ENCODE measurements at places on chromosomes 16 and 17.
A peak's percentile ranks its signal among the peaks of the same experiment; 100 is the strongest.

DNA sequence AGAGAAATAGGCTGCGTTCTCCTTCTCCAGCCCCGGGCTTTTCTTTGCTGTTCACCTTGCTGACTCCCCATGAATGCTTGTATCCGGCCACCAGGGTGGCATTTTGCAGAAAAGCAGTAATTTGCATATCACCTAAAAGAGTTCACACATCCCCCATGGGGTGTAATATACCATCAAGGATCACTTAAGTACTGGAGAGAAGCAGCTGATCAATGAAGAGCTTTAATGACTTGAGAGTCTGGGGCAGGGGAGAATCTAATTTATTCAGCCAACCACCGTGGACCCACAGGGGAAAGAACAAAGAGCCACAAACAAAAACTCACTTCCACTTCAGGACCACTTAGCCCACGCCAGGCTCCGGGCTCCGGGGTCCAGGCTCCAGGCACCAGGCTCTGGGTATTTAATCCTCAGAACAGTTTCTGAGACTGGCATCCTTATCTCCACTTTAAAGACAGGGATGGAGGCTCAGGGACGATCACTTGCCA lies 33.9 kb upstream of the SEC14L1 start:
- peaks cover 3% of the 10 kb centered on the region for H3K36me3 ChIP-seq
- DNase-seq = peak; percentile 24
- H3K27ac ChIP-seq = peak overlapping the region; percentile 91
- H3K4me3 ChIP-seq = peak overlapping the region; percentile 72
- no peaks in the 10 kb centered on the region for H3K27me3 ChIP-seq

DNA sequence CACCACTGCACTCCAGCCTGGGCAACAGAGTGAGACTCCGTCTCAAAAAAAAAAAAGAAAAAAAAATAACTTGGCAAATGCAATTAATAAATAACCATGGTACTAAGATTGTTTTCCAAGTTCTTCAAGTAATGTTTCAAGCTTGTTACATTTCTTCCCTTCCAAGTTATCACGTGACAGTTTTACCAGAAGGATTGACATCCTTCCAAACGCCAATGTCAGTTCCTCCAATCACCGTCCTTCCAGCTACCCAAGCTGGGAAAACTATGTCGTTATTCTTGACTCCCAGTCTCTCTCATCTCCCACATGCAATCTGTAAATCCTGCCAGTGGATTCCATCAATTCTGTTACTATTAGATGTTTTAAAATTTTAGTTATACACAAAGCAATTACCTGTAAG lies 3.9 kb upstream of the PHAF1 start:
- H3K36me3 ChIP-seq = peaks cover 4% of the 10 kb centered on the region
- no peak for DNase-seq
- no peaks in the 10 kb centered on the region for H3K27me3 ChIP-seq
- peaks cover 16% of the 10 kb centered on the region for H3K4me1 ChIP-seq
- no peak overlapping the region for H3K4me3 ChIP-seq

- no peak overlapping the region for H3K4me3 ChIP-seq
- no peaks in the 10 kb centered on the region for H3K27me3 ChIP-seq
- no peak for DNase-seq
- no peak overlapping the region for H3K27ac ChIP-seq
These were observed 56.7 kb downstream of the SKAP1 start for GRCh38 chr17:48373130-48373830.

GRCh38 chr16:11170696-11171447 lies 85.1 kb downstream of the SOCS1 start:
- no peak for DNase-seq
- H3K27ac ChIP-seq = peak overlapping the region; percentile 42
- no peaks in the 10 kb centered on the region for H3K27me3 ChIP-seq
- peaks cover 31% of the 10 kb centered on the region for H3K4me1 ChIP-seq

DNA sequence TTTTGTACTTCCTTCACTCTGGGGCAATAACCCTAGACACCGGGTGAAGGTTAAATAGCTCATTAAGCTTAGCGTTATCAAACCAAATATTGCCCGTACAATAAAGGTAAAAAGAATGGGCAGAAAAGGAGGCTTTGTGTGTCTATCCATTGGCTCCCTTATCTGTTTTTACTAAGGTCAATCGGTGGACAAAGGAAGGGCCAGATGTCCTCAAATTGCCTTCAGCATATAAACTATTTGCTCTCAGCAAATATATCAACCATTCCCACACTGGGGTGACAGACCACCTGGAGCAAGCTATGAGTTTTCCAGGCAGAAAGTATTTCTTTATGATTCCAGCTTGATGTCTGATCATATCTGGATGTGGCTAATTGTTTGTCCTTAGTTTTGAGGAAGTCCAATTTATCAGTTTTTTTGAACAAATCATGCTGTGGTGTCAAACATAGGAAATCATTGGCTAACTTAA lies 25.3 kb upstream of the WIPI1 start:
- H3K4me3 ChIP-seq = no peak overlapping the region
- peaks cover 1% of the 10 kb centered on the region for H3K36me3 ChIP-seq
- no peak for DNase-seq
- peaks cover 3% of the 10 kb centered on the region for H3K27me3 ChIP-seq

DNA sequence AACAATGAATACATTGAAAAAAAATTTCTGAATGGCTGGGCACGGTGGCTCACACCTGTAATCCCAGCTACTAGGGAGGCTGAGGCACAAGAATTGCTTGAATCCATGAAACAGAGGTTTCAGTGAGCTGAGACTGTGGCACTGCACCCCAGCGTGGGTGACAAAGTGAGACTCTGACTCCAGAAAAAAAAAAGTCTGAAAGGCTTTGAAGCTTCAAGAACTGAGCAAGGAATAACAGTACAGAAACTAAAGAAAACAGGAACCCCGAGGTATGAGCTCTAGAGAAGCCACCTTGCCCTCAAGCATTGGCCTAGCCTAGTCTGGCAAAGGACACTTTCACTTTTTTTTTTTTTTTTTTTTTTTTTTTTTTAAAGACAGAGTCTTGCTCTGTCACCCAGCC lies 45.0 kb downstream of the TEX2 start:
- peaks cover 7% of the 10 kb centered on the region for H3K36me3 ChIP-seq
- no peaks in the 10 kb centered on the region for H3K27me3 ChIP-seq
- no peak overlapping the region for H3K4me3 ChIP-seq
- peaks cover 39% of the 10 kb centered on the region for H3K4me1 ChIP-seq

DNA sequence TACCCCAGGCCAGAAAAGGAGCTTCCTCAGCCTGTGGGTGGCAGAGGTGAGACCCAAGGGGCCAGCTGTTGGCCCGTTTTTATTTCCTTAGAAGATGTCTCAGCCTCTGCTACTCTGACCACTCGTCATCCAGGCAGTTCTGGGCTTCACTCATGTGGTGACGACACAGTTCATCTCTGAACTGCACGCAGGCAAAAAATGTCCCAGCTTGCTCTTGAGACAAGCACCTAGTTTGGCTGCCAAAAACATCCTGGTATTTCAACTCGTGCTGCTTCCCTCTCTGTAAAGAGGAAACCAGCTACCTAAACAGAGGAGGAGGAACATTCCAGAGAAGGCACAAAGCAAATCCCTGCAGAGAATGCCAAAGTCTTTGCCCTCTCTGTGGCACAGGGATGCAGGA lies 125.7 kb downstream of the XYLT1 start:
- DNase-seq = no peak
- H3K36me3 ChIP-seq = peaks cover 3% of the 10 kb centered on the region
- H3K4me1 ChIP-seq = peaks cover 83% of the 10 kb centered on the region
- no peak overlapping the region for H3K4me3 ChIP-seq
- H3K27ac ChIP-seq = peak overlapping the region; percentile 72

GRCh38 chr17:20823905-20824304 lies 218.9 kb downstream of the USP22 start:
- no peaks in the 10 kb centered on the region for H3K36me3 ChIP-seq
- H3K27me3 ChIP-seq = peaks cover 3% of the 10 kb centered on the region
- H3K4me3 ChIP-seq = no peak overlapping the region
- no peak for DNase-seq
- H3K4me1 ChIP-seq = no peaks in the 10 kb centered on the region
- H3K27ac ChIP-seq = no peak overlapping the region

GRCh38 chr17:66789093-66789492 lies 45.8 kb upstream of the CACNG5 start:
- H3K36me3 ChIP-seq = peaks cover 47% of the 10 kb centered on the region
- no peaks in the 10 kb centered on the region for H3K27me3 ChIP-seq
- no peak overlapping the region for H3K4me3 ChIP-seq
- peaks cover 8% of the 10 kb centered on the region for H3K4me1 ChIP-seq
- no peak for DNase-seq
- H3K27ac ChIP-seq = peak overlapping the region; percentile 39

- no peak for DNase-seq
- peaks cover 4% of the 10 kb centered on the region for H3K4me1 ChIP-seq
- no peak overlapping the region for H3K27ac ChIP-seq
These were observed 3.9 kb upstream of the RAB40B start for GRCh38 chr17:82702231-82702927.

GRCh38 chr16:23387666-23388065 lies 65.3 kb downstream of the COG7 start:
- no peaks in the 10 kb centered on the region for H3K27me3 ChIP-seq
- no peak overlapping the region for H3K27ac ChIP-seq
- no peaks in the 10 kb centered on the region for H3K4me1 ChIP-seq
- peaks cover 19% of the 10 kb centered on the region for H3K36me3 ChIP-seq

- H3K27me3 ChIP-seq = no peaks in the 10 kb centered on the region
- peaks cover 24% of the 10 kb centered on the region for H3K36me3 ChIP-seq
- H3K4me1 ChIP-seq = no peaks in the 10 kb centered on the region
- DNase-seq = no peak
- no peak overlapping the region for H3K27ac ChIP-seq
- no peak overlapping the region for H3K4me3 ChIP-seq
These were observed 17.0 kb downstream of the LSM12 start for GRCh38 chr17:44049294-44050060.

DNA sequence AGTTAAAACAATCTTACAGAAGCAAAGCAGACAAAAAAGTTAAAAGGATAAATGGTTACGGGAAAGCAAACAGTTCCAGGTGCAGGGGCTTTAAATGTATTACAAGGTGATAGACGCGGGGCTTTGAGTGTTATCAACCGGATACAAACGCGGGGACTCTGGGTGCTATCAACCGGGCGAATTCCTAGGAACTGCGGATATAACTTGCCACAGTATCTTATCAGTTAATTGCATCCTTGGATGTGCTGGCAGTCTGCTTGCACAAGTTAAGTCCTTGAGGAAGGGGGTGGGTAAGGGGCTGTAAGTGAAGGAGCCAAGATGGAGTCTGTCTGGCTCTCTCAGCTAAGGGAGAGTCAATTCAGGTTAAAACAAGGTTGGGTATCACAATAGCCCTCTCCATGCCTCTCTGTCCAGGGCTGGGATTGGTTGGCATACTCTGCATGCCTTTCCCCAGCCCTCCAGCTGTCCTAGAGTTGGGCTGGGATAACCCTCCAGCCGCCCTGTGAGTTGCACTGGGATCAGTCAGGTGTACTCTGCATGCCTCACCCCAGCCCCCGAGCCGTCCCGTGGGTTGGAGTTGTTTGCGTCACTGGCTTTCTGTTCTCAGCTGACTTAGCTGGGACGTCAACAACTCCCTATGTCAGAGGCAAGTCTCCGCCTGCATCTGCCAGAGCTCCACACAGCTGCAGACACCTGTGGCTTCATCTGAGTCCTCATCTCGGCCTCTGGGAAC lies 40.9 kb downstream of the TMEM235 start:
- no peak overlapping the region for H3K4me3 ChIP-seq
- H3K4me1 ChIP-seq = peaks cover 16% of the 10 kb centered on the region
- no peaks in the 10 kb centered on the region for H3K27me3 ChIP-seq
- H3K27ac ChIP-seq = no peak overlapping the region

GRCh38 chr16:87324411-87325275 lies 7.5 kb upstream of the C16orf95 start:
- no peak overlapping the region for H3K4me3 ChIP-seq
- H3K27me3 ChIP-seq = no peaks in the 10 kb centered on the region
- H3K36me3 ChIP-seq = no peaks in the 10 kb centered on the region
- peak; percentile 44 for DNase-seq
- no peaks in the 10 kb centered on the region for H3K4me1 ChIP-seq
- H3K27ac ChIP-seq = no peak overlapping the region

- no peak for DNase-seq
- H3K27me3 ChIP-seq = peaks cover 39% of the 10 kb centered on the region
- H3K4me1 ChIP-seq = peaks cover 8% of the 10 kb centered on the region
- H3K27ac ChIP-seq = no peak overlapping the region
- H3K36me3 ChIP-seq = no peaks in the 10 kb centered on the region
- H3K4me3 ChIP-seq = no peak overlapping the region
These were observed 1.6 kb downstream of the CA7 start for GRCh38 chr16:66845791-66846221.

DNA sequence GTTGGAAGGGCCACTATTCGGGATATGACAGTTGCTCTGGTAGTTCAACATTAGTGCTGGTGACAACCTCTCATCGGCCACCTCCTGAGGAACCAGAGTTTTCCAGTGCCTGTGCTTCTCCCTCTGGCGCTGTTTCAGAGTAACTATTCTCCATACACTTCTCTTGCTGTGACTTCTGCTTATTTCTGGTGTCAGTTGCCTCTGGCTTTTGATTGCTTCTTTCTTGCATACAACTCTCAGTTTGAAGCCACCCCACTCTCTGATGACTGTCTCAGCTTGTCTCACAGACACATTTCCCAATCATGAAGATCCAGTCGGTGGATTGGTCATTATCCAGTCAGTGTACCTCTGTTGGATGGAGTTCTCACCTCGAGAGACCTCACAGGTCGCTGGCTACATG lies 3.4 kb upstream of the TM4SF5 start:
- peaks cover 4% of the 10 kb centered on the region for H3K27me3 ChIP-seq
- peaks cover 5% of the 10 kb centered on the region for H3K4me1 ChIP-seq
- no peak for DNase-seq
- no peak overlapping the region for H3K4me3 ChIP-seq

GRCh38 chr16:27145630-27146029 lies 57.7 kb upstream of the KDM8 start:
- H3K36me3 ChIP-seq = no peaks in the 10 kb centered on the region
- H3K27me3 ChIP-seq = peaks cover 12% of the 10 kb centered on the region
- no peak overlapping the region for H3K27ac ChIP-seq

DNA sequence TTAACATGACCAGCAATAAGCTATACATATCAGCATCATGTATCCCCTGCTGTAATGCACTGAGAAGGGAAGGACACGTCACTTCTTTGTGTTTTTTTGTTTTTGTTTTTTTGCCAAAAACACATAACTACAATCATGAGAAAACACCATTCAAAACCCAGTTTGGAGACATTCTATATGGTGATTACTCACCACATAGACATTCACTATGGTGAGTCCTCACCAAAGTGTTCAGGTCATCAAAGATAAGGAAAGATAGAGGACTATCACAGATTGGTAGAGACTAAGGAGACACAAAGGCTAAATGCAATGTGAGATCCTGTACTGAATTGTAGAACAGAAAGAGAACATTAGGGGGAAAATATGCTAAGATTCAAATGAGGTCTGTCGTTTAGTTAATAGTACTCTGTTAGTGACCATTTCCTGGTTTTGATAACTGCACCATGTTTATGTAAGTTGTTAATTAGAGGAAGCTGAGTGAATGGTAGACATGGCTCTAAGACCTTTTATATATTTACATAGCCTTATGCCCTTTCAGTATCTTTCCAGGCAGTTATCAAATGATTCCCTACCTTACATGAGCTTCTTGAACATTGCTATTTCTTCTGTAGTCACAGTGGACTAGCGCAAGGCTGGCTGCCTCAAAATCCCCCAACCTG lies 46.6 kb downstream of the PIK3R5 start:
- H3K27ac ChIP-seq = peak overlapping the region; percentile 4
- no peaks in the 10 kb centered on the region for H3K27me3 ChIP-seq
- H3K4me3 ChIP-seq = no peak overlapping the region
- DNase-seq = no peak
- peaks cover 43% of the 10 kb centered on the region for H3K36me3 ChIP-seq
- H3K4me1 ChIP-seq = peaks cover 70% of the 10 kb centered on the region

All from activated naive CD8-positive, alpha-beta T cell treated with anti-CD3 and anti-CD28 coated beads, Interleukin-2, amount 50 U/mL, for 24 hours (primary cell).